ENCODE measurements at places on chromosomes 5 and 9. TPM values are rescaled to one million over a fixed set of nuclear protein-coding genes. Genes with fewer than 3 reads are reported as not detected.

ARHGEF39 gene
- 14.9 TPM for total RNA-seq

OR1Q1 gene
- total RNA-seq, result 0.16 TPM

PROB1 gene
- 0.12 TPM for total RNA-seq

FOXD4L3 gene
- not detected for total RNA-seq

PRUNE2 gene
- total RNA-seq, result 0.09 TPM

ZNF354C gene
- total RNA-seq, result 0.61 TPM

FOXD4L4 gene
- 0.04 TPM for total RNA-seq

CSF1R gene
- total RNA-seq, result 0.35 TPM

MEIKIN gene
- not detected for total RNA-seq

LHX2 gene
- 3.5 TPM for total RNA-seq

NADK2 gene
- 12.9 TPM for total RNA-seq

TIMD4 gene
- 0.60 TPM for total RNA-seq

C9orf50 gene
- not detected for total RNA-seq

ANKRD31 gene
- total RNA-seq, result 0.06 TPM

MOB3B gene
- 12.6 TPM for total RNA-seq

BHMT2 gene
- total RNA-seq, result not detected

SEC16A gene
- total RNA-seq, result 44.7 TPM

PRR7 gene
- total RNA-seq, result 21.6 TPM

GHR gene
- 0.06 TPM for total RNA-seq

UAP1L1 gene
- total RNA-seq, result 10.4 TPM

IL5 gene
- total RNA-seq, result 0.47 TPM

Data from A549 treated with dexamethasone at 1 μM for 4 hours (cell line).